ENCODE measurements at places on chromosomes 1 and 21. TPM values are rescaled to one million over a fixed set of nuclear protein-coding genes. Genes with fewer than 3 reads are reported as not detected.

DNA sequence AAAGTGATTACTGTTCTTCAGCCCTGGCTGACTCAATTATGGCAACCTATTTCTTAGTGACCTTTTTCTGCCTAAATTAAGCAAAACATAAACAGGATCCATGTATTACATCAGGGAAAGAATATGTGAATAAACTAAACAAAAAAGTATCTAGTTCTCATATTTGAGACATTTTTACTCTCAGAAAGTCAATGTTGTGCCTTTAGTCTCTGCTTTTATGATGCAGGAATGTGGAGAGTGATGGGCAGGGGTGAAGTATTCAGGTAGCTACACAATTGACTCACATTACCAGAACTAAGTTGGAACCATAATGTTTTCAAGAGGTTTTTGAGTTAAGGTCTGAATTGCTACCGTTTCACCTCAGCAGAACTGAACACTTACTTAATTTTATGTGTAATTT lies 462.7 kb upstream of the CXADR start:
- no peak for DNase-seq

DNA sequence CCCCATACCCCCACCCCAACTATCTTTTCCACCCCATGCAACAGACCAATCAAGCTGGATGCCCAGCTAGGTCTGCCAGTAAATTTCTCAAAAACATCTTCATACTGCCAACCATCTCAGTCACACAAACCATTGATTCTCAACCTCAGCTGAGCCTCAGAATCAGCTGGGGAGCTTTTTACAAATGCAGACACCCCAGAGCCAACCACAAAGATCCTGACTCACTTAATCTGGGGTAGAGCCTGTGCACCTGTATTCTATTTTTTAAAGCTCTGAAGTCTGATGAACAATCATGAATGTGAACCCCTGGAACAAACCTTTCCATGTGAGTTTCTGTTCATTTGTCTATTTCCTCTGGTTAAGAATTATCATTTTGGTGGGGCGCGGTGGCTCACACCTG lies 66.0 kb downstream of the ZNF281 start:
- no peak for DNase-seq

- DNase-seq = no peak
Measured at GRCh38 chr1:234069760-234070159, 165.3 kb downstream of the SLC35F3 start.

- DNase-seq = no peak
Measured at GRCh38 chr1:39958403-39959200, 3.7 kb downstream of the MFSD2A start.

Gene LCE1B
- polyA plus RNA-seq = not detected

Gene TMEM269
- polyA plus RNA-seq = 1.3 TPM
